Psoas muscle (tissue), 8 donors: ENCODE measurements at places on chromosomes 1 and 21.

DNA sequence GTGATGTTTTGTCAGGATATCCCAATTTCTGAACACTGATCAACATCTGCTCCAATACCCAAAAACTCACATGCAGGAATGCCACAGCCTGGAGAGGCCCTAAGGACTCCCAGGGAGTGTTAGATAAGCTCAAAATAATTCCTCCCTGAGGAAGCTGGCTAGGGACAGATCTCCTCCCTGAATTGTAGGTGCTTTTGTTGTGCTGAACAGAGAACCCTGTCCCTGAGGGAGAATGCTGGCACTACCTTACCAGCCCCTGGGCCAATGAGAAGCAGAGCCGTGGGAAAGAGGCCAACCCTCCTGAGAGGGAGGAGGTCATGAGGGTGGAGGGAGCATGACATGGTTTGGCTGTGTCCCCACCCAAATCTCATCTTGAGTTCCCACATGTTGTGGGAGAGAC lies 73.6 kb upstream of the PTGFRN start:
- H3K27ac ChIP-seq, result no peak overlapping the region
- H3K4me3 ChIP-seq, result no peak overlapping the region
- H3K36me3 ChIP-seq, result no peaks in the 10 kb centered on the region
- H3K27me3 ChIP-seq, result peaks cover 1% of the 10 kb centered on the region

- no peak overlapping the region for H3K27ac ChIP-seq
- no peaks in the 10 kb centered on the region for H3K4me1 ChIP-seq
- no peak for DNase-seq
- no peak overlapping the region for H3K4me3 ChIP-seq
Observed at GRCh38 chr1:101455166-101455565, 218.3 kb downstream of the S1PR1 start.

GRCh38 chr21:34343347-34343746 lies 20.5 kb upstream of the KCNE2 start:
- H3K4me1 ChIP-seq, result peaks cover 10% of the 10 kb centered on the region
- no peaks in the 10 kb centered on the region for H3K36me3 ChIP-seq
- no peaks in the 10 kb centered on the region for H3K27me3 ChIP-seq
- DNase-seq, result no peak
- no peak overlapping the region for H3K27ac ChIP-seq

DNA sequence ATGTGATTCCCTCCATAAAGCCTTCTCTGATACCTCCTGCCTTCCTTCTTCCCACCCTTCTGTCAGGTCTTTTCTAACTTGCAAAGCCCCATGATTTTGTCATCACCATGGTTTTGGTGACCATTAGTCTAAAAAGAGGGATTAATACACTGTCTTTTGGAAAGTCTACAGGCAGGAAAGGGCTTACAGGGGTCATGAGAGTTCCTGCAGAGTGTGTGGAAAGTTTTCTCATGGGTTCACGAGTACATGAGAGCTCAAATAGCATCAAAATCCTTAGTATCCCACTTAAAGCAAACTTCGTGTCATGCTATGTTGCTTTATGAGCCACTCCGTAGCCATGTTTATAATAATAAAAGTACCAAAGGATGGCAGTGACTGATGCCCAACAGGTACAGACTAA lies 86.6 kb upstream of the BMP8A start:
- H3K4me3 ChIP-seq, result no peak overlapping the region
- no peaks in the 10 kb centered on the region for H3K36me3 ChIP-seq
- DNase-seq, result no peak

DNA sequence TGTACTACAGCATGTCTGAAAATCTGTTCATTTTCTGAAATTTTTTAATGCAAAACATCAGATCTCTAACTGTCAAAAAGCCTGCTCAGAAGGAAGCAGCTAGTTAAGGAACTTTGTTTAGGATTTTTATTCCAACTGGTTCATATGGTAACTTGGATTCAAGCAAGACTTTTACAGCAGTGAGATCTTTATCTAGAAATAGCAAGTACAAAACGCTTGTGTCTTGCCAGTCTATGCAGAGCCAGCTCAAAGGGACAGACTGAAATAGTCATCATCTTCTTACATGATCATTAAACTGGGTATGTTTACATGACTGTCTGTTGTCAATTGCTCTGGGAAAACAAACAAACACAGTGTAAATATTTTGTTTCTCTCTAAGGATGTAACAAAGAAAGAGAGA lies 37.6 kb downstream of the DDAH1 start:
- H3K4me1 ChIP-seq, result peaks cover 23% of the 10 kb centered on the region
- peak overlapping the region; percentile 12 for H3K4me3 ChIP-seq
- H3K27me3 ChIP-seq, result no peaks in the 10 kb centered on the region
